ENCODE measurements at places on chromosomes 7 and 10. TPM values are rescaled to one million over a fixed set of nuclear protein-coding genes. Genes with fewer than 3 reads are reported as not detected.

Gene NKX2-3
- not detected for total RNA-seq

GRCh38 chr7:69858471-69858870 lies 260.2 kb downstream of the AUTS2 start:
- DNase-seq = no peak

Gene NEBL
- total RNA-seq = 0.24 TPM

DNA sequence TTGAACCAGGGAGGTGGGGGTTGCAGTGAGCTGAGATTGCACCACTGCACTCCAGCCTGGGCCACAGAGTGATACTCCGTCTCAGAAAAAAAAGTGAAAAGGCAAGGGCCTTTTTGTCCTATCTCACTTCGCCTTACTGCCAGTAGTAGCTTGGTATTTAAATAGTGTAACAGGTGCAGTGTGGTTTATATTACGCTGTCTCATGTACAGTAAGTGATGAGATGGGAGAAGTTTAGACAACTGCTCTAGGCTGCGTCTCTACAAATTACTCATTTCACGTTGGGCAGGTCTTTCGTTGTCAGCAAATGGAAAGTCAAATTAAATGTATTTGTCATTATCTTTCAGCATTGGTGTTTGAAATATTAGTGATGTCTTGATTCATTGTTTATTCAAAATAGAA lies 15.5 kb upstream of the PFKFB3 start:
- DNase-seq = no peak

DNA sequence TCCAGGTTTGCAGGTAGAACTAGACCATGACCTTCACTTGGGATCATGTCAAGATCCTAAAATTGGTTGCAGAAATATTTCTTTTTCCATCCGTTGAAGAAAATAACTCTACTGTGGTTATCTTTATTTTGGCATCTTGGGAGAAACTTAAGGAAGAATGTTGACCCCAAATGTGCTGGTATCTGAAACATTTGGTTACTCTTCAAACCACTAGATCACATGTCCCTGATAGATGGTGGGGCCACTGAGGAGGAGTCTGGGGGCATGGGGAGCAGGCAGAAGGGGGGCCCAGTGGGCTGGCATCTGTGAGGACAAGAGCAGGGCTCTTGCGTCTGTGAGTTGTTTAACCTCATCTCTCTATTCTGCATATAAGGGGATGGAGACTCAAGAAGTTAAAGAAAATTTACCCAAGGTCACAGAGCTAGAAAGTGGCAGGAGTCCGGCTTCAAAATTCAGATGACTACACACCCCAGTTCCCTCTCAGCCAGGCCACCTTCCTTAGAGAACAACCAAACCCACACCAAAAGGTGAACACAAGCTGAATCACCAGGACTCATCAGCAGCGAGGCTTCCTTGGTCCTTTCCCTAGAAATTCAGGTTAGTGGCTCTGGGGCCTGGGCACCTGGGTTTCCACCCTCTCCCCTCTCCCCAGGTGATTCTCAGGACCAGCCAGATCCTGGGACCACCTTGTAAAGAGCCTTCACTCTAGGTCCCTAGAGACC lies 40.6 kb upstream of the SRGN start:
- DNase-seq = no peak

DNA sequence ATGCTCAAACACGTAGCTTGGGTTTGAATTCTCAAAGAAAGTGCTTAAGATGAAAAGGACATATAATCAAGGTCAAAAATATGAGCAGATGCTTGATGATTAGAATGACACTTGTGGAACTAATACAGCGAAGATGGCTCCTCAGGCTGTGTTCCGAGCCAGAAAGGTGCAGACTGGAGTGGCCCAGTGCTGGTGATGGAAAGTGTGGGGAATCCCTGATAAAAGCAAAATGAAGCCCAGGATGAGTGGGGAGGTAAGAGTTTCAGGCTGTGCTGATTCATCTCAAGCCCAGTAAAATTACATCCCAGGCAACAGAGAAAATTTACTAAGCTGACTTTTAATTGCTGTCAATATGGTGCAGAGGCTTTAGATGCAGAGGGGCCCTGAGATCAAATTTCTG lies 77.8 kb upstream of the IKZF1 start:
- no peak for DNase-seq

- DNase-seq = peak; percentile 40
Observed at GRCh38 chr10:35194906-35195305, 68.3 kb downstream of the CREM start.

DNA sequence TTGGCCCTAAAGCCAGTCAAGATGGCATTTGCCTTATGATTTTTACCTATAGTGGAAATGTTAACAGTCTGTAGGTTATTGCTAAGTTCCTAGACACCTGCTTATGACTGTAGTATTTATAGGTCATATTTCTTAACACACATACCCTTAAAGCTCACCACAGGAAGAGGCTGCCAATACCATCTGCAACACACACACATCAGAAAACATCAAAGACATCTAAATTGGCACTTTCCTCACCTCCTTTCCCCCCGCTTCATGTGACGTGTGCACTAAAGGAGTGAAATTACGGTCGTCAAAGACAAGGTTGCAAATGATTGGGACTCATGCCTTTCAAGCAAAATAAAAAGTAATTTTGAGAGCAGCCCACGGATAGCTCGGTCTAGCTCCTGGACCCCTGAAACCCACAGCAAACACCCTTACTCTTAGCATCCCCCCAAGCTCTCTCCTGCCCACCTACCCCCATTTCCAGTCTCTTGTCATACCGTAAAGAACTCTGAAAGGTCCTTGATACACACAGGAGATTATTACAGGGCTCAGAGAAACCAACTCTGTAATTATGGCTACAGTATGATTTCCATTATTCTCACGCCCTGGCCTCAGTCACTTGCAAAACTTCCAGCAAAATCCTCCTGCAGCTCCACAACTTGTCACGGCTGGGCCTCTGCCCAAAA lies 90.5 kb downstream of the PLXNA4 start:
- DNase-seq = no peak

DNA sequence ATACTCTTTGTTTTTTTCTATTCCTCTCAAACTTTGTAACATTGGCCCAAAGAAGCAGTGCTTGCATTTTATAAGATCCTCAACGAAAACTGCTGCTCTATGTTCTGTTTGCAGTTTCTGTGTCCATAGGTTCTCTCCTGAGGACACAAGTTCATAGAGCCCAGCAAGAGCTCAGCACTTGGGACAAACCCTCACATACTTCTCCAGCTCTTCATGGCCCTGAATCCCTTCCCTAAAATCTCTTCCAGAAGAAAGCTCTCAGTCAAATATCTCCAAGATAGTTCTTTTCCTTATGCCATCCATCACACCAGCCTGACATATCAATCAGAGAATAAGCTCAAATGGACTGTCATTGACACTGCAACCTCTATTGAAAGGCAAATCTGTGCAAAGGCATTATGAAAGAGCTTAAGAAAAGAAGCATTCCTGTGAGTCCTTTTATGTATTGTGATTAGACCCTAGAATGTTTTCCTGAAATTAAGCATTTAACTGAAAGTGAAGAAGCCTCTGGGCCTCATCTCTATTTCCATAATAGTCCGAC lies 405.5 kb downstream of the ANKRD7 start:
- DNase-seq = no peak

DNA sequence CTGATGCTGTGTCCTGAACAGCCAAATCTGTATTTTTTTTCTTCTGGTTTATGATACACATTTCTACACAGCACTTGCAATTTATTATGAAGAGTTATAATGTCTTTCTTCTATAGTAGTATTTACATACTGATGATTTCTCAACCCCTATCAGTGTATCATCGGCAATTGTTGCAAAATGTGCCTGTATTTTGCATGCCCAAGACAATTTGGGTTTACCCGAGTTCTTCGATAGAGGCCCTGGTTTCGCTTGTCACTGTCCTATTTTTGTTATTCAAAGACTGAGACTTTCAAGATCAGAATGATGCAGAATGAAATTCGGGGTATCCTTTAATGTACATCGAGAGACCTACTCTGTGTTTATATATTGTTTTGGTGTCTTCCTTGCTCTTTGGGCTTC lies 184.5 kb upstream of the PRSS58 start:
- no peak for DNase-seq

Gene TDRD1
- 0.63 TPM for total RNA-seq

Gene INPP5A
- 5.8 TPM for total RNA-seq

DNA sequence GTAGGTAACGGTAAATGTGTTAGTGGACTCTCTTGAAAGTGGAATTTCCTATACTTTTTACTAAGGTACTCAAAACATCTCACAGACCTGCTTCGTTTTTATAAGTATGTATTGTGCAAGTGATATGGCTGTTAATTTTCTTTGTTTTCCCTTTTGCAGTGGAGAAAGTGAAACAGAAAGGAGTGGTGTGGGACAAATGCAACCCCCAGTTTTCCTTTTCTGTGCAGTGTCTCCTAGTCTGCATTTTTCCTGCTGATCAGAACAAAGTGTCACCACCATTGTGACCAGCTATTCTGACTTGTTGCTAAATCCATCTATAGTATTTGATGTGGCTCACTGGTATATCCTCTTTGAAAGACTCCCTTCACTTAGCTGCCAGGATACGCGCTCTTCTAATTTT lies 410.0 kb downstream of the EXOC4 start:
- no peak for DNase-seq

Gene GARIN1A
- total RNA-seq = 0.27 TPM

GRCh38 chr10:63498665-63499064 lies 22.5 kb upstream of the REEP3 start:
- no peak for DNase-seq

- DNase-seq = no peak
Observed at GRCh38 chr10:49052069-49052468, 63.3 kb downstream of the VSTM4 start.

DNA sequence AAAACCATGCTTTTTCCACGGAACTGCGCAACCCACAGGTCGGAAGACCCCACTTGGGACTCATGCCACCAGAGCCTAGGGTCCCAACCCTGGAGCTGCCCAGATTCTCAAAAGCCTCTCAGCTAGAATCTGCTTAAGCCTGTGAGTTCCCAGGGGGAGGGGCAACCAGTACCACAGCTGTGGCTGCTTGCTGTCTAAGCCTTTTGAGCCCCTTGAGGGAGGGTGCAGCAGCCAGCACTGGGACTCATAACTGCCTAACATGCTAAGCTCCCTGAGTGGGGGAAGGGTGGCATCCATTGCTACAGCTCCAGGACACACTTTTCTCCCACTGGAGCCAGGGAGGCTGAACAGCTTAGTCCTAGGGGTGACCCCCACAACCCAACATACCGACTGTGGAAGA lies 485.6 kb upstream of the GRM3 start:
- no peak for DNase-seq

Gene HTR7
- total RNA-seq = not detected

GRCh38 chr10:106967452-106967851 lies 197.1 kb downstream of the SORCS1 start:
- DNase-seq = no peak

DNA sequence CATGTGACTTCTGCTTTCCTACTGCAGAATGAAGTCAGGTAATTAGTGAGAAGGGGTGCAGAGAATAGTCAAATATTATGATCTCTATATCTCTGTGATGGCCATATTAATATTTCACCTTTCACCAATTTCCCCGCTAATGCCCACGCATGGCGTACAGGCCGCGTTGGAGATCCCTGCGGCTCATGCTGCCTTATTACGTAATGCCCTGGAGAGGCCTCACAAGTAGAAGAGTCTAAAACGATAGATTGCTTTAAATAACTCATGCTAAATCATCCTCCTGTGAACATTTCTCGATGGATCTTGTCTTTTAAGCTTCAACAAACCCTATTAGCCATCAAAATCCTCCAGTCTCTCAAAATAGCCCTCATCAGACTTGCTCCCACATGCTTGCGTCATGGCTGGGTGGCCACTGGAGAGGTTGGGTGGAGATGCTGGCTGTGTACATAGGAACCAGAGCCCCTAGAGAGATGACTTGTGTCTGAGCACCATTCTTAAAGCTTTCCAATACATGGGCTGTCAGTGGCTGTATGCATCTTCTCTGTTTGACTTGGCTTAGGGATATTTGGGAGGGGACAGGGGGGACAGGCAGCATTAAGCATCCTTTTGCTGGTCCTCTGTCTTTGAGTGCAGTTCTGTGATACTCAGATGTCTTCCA lies 79.5 kb upstream of the INSYN2A start:
- no peak for DNase-seq

- no peak for DNase-seq
Observed at GRCh38 chr7:34096198-34096651, 190.9 kb downstream of the BMPER start.

DNA sequence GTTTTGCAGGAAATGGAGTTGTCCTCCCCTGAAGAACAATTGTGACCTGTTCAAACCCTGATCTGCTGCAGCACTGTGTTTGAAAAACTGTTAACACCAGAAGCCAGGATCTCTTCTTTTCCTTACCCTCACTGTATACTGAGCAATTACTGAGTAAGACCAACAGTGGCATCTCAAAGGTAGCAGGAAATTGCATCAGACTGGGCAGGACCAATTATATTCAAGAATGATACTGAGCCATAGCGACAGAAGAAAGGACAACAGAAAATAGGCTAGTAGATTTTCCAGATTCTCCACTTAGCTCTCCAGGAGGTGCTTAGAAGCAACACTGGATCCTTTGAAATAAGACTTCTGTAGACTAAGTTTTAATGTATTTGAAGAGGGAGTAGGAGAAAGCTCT lies 57.4 kb upstream of the INHBA start:
- no peak for DNase-seq

- no peak for DNase-seq
Observed at GRCh38 chr7:31443457-31443856, 70.4 kb upstream of the ITPRID1 start.

Gene ZMIZ2
- 137 TPM for total RNA-seq

DNA sequence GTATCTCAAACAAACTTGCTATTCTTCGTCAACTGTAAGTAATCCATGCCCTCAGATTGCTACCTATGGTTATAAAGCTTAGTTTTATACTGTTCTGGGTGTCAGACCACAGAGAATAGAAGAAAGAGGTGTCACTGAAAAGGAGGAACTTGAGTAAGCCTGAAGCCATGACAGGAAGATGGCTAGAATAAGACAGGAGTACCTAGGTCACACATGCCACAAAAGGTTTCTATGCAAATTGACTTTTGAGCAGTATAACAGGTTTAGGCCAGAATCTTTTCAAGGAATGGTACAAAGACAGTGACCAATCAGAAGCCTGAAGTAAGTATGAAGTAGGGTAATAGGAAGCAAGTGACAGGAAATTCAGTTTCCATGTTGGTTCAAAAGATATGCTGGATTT lies 23.5 kb downstream of the FBXW4 start:
- no peak for DNase-seq

DNA sequence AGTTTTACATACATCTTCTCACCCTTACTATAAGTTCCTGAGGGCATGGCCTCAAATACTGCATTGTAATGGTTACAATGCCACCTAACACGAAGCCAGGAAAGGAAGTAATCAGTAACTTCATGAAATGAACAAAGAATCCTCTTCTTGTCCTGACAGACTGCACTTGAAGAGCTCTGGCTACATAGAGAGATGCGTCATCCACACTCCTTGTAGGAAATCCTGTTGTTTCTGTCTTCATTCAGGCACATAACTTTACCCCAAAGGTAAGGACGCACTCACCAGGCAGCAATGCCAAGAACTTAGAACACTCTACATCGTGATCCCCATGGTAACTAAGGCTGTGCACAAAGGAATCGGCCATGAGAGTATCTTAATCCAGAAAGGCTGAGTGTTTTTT lies 80.3 kb upstream of the ARID5B start:
- DNase-seq = no peak

Data from activated T-cell treated with anti-CD3 and anti-CD28 coated beads, Interleukin-2, amount 50 U/mL, for 4 hours (primary cell).